Adrenal gland (tissue), 19 donors: ENCODE measurements at places on chromosomes 3 and 15. TPM values are rescaled to one million over a fixed set of nuclear protein-coding genes. Genes with fewer than 3 reads are reported as not detected.

DNA sequence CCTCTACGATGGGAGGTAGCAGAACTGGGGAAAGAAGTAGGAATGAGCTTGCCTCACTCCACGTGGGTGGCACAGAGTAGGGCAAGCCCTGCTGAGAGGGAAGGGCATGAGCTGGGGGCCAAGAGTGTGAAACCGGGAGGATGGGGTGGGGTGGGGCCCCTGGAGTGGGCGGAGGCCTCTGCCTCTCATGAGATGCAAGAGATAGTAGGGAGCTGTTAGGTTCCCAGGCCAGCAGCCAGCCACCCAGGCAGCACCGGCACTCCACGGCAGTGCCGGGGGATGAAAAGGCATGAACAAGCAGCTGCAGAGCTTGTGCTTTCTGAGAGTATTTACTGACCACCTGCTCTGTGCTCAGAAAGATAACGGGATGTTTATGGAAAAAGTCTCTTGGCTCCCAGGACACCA is 24.4 kb upstream of the PLA2G4E start:
- H3K27ac ChIP-seq = no peak overlapping the region
- no peak overlapping the region for H3K4me3 ChIP-seq
- H3K36me3 ChIP-seq = no peaks in the 10 kb centered on the region
- no peaks in the 10 kb centered on the region for H3K4me1 ChIP-seq
- H3K27me3 ChIP-seq = no peaks in the 10 kb centered on the region

DNA sequence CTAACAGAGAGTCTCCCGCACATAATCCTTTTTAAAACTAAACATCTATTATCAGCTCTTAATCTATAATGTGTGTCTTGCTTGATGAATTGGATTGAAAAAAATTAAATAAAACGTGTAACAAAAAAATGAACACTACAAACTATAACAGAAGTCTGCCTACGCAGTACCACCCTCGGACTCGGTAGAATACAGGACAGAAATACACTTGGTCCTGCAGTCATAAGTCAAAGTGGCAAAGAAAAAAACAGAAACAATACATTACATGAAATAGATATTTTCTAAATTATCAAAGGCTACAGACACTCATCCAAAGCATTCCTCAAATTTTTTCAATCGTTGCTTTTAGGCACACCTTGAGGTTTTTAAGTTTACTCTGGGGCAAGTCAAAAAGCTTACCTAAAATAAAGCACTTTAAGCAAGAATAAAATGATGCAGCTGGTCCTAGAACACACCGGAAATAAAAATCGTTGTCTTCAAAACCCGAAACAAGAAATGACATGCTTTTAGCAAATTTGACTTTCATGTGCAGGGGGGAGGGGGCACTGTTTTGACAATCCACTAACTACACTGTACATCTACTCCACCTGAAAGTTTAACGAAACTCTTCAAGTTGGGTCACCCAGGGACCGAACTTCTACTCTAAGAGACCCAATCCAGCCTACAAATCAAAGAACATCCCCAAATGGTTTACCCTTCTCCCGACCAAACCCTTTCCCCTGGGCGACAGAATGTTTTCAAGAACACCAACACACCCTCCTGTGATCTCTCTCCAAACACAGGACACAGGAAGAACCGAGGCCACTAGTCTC is 1.3 kb downstream of the ADAM10 start:
- H3K4me3 ChIP-seq = peak overlapping the region; percentile 66
- no peaks in the 10 kb centered on the region for H3K36me3 ChIP-seq
- H3K4me1 ChIP-seq = no peaks in the 10 kb centered on the region
- peak overlapping the region; percentile 97 for H3K27ac ChIP-seq

The APOD gene
- polyA plus RNA-seq = 70.8 TPM

The SI gene
- under 0.01 TPM for polyA plus RNA-seq

GRCh38 chr15:41811432-41812195 is 16.3 kb upstream of the JMJD7 start:
- H3K27me3 ChIP-seq = no peaks in the 10 kb centered on the region
- DNase-seq = peak; percentile 90
- no peak overlapping the region for H3K27ac ChIP-seq
- peaks cover 42% of the 10 kb centered on the region for H3K36me3 ChIP-seq
- peaks cover 4% of the 10 kb centered on the region for H3K4me1 ChIP-seq
